GM12864 (cell line): ENCODE measurements at places on chromosomes 13 and 19.

GRCh38 chr13:85108356-85108755, 690.9 kb downstream of the SLITRK6 start:
- DNase-seq, result no peak

DNA sequence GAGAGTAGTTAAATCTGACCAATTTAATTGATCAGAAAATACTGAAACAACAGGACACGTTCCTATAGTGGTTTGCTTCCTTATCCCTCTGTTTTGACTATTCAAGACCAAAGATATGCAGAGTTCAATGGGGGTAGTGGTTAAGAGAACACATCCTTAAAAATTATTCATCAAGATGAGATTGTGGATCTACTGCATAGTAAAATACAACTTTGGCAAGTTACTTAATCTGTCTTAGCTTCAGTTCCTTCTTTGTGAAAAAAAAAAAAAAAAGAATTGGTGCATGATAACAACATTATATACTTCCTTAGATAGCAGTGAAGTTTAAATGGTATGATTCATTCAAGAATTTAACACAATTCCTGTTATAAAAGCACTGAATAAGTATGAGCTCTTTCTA, 552.1 kb downstream of the DCT start:
- DNase-seq, result no peak

GRCh38 chr19:40091205-40092129, 724 bp upstream of the ZNF780A start:
- DNase-seq, result no peak

DNA sequence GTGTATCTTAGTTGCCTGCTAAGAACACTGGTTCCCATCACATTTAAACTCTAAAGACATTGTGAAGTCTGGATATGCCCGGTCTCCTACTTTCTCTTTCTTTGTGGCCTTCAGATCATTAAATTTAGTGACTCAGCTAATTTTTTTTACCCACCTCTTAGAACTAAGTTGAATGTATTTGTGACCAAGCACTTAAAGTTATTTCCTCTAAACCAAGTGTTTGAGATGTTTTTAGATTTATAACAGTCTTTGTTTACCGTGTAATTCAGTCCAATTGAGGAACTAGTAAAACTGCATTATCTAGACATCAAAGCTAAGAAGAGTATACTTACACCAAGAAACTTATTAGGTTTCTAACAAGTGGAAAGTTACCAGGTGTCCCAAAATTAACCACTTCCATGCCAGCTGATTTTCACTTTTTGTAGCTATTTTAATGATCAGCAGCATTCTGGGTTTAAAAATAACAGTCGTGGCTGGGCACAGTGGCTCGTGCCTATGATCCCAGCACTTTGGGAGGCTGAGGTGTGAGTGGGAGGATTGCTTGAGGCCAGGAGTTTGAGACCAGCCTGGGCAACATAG, 53.1 kb downstream of the ARHGAP35 start:
- DNase-seq, result no peak

DNA sequence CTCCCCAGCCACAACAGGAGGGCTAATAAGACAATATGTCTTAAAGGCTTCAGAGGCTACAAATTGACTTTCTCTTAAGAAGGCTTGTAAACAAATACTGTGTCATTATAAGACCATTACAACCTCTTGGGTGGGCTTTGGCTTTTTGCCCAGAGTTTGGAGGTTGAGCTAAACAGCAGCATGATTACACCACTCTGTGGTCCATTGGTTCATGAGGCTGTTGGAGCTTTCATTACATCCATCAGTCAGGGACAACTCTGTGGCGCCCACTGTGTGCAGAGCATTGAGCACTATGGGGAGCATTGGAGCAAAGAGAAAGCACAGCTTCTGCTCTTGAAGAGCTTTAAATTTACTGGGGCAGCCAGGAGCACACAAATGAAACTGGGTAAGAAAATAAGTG, 75.9 kb downstream of the TNFSF11 start:
- DNase-seq, result no peak

GRCh38 chr19:30297969-30298368, 74.2 kb upstream of the ZNF536 start:
- DNase-seq, result no peak
